ENCODE measurements at places on chromosomes 5 and 9.
A peak's percentile ranks its signal among the peaks of the same experiment; 100 is the strongest.

GRCh38 chr9:12715268-12715667, 22.1 kb downstream of the TYRP1 start:
- DNase-seq = no peak

DNA sequence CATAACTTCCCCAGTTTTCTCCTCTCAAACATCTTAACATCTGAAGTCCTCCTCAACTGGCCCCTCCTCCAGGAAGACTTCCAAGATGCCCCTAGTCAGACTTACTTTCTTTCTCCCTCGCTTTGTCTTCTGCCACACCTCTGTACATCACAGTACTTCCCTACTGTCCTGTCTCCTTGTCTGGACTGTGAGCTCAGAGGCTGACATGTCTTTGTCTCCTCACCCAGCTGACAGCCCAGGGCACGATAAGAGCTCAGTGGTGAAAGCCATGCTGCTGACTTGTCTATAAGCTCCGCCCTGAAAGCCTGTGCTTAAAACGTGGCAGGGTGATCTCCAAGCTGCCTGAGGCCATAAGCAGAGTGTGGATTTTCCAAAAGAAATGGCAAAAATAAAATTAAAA, 33.0 kb upstream of the SLC25A51 start:
- DNase-seq = no peak

DNA sequence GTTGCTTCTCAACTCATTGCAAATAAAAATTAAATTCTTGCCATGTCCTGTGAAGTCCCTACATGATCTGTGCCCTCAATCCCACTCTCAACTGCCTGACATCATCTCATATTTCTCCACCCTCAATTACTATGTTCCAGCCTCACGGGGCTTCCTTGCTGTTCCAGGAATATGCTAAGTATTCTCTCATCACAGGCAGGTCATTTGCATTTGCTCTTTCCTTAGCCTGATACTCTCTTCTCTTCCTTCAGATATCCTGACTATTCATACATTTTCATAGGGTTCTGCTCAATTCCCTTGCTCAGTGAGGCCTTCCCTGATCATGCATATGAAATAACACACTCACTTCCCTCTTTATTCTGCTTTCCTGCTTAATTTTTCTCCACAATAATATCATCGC, 135.1 kb upstream of the DAB2 start:
- DNase-seq = no peak

- peak; percentile 93 for DNase-seq
These were observed 43.3 kb downstream of the ACTL7B start for GRCh38 chr9:108812396-108813025.

DNA sequence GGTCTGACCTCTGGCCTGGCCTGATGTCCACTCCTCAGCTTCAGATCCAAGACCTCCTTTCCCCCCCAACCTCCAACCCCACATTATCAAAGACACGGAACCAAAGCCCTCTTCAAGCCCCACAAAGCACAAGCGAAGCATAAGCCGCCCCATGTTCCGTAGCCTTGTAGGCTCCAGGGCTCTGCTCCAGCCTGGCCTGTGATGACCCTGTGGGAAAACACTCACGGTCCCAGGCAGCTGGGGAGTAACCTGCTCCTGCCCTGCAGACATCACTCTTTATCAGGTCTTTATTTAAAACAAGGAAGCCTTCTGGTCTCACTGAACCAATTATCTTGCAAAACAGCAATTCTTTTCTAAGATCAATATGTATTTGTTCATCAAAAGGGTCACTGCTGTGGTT, 15.4 kb upstream of the WNK2 start:
- no peak for DNase-seq

GRCh38 chr5:79193643-79194042, 42.3 kb upstream of the JMY start:
- DNase-seq = peak; percentile 33

- DNase-seq = peak; percentile 71
These were observed 20.5 kb downstream of the EQTN start for GRCh38 chr9:27276193-27277030.

DNA sequence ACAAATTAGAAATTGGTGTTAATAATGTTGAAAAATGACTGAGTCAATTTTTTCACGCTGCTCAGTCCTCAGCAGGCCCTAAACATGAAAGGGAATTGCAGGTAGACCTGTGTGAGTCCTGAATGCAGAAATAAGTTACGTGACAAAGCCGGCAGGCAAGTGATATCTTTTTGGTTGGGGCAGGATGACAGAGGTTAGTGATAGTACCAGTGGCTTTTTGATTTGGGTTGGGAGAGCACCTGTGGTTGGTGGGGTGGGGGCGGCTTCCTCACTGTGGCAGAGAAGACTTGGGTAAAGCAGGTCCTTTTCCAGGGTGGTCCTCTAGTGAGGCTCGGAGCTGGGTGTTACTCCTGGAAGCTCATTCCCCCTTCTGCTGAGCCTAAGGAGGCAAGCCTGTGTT, 164.7 kb downstream of the TMEM167A start:
- no peak for DNase-seq

GRCh38 chr9:86706391-86706790, 240.9 kb downstream of the GAS1 start:
- DNase-seq = no peak

- peak; percentile 22 for DNase-seq
These were observed 1.3 kb downstream of the RASA1 start for GRCh38 chr5:87268970-87269377.

- peak; percentile 70 for DNase-seq
These were observed 10.5 kb downstream of the TMEM174 start for GRCh38 chr5:73183481-73183891.

GRCh38 chr9:107208121-107208520, 75.0 kb upstream of the RAD23B start:
- no peak for DNase-seq

DNA sequence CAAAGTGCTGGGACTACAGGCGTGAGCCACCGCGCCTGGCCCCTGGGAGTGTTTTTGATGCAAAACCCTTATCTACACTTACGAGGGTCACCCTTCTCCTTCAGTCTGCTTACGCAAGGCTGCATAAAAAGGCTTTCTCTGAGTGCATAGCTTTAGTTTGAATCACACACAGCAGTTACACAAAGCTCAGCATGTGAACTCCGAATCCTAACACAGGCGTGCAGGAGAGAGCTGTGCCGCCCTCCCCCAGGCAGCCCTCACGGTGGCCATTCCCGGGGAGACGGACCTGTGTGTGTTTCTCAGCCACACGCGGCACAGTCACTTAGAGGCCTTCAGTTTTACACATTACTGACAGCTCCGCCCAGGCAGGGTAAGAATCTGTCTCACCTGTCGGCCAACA, 26.7 kb downstream of the EXD3 start:
- DNase-seq = no peak

DNA sequence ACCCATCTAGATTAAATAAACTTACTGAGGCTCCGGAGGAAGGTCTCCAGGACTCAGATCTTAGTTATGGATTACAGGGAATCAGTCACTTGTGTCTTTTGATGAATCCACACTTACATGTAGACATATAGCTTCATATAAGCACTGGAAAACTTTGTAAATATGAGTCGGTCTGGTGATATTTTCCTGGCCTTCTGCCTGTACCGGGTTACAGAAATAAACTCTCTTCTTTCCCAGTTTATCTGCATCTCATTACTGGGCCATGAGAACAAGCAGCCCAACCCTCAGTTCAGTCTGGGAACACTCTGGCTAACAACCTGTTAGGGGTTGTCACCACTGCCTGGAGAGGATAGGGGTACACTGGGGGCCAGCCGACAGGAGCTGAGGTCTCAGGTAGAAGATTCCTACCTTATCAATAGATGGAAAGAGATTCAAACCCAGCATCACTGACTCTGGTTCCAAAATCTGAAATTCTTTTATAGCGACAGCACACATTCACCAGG, 59.1 kb downstream of the THBS4 start:
- DNase-seq = no peak

DNA sequence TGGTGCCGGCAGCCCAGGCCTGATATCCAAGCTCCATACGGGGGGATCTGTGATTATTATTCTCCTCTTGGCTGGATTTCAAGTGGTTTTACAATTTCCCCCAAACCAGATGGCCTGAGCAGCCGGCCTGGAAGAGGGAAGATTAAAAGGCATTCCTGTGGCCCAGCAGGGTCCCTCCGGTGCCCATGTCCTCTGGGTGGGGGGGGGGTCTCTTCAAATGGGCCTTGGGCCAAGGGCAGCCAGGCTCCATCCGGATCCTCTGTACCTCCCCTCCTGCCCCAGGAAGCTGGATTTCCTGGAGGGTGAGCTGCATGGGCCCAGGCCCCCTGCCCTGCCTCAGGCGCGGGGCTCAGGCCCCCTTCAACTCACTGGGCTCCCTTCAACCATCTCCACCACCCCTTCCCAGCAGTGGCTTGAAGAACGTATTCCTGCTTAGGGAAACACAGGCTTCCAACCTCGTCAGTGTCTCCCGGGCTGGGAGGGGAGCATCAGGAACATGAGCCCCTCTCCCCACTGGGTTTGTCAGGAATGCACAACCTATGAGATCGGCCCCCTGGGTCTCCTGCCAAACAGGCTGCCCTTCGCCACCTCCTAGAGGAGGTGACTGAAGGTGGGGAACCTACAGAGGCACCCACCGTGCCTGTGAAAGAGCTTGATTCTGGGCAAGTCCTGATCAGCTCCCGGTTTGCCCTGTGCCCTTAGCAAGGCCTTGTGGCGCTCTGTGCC, 62.9 kb upstream of the ORM1 start:
- DNase-seq = peak; percentile 91

GRCh38 chr5:6862306-6862705, 149.1 kb downstream of the TENT4A start:
- no peak for DNase-seq

GRCh38 chr5:62680121-62680520, 101.5 kb downstream of the LRRC70 start:
- no peak for DNase-seq

- DNase-seq = no peak
These were observed 62.1 kb downstream of the RXRA start for GRCh38 chr9:134388289-134388808.

- peak; percentile 75 for DNase-seq
These were observed 3.6 kb downstream of the SIGMAR1 start for GRCh38 chr9:34633851-34634550.

DNA sequence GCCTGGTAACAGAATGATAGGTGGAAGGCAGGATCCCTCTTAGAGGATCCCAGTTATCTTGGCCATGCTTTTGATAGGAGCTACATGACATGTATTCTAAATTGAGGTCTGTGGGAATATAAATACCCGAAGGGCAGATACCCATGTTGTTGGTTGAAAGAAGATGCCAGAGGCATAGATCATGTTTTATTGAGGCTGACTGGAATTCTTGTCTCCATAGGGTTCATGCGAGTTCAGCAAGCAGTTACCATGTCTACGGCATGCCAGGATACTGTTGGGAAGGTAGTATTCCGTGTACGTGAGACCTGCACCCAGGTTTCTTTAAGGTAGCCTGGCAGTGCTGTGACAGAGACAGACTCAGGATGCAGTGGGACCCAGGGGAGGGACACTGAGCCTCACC, 230.7 kb downstream of the NR3C1 start:
- DNase-seq = no peak

DNA sequence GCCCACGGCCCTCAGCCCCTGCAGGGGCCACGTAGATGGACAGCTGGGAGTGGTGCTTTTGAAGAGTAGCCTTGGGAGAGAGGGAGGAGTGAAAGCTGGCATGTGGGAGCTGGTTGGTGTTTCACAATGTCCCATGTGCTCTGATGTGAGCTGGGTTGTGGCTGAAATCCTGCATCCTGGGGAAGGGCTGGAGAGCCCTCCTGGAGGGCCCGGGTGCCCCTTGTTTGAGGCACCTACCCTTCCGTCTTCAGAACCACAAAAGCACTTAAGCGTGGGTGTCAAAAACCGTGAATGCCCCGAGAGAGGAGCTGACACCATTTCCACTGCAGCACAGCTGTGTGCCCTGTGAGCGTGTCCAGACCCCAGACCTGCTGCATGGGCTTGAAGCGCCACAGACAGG, 199.1 kb upstream of the ZNF618 start:
- DNase-seq = no peak

- DNase-seq = peak; percentile 63
These were observed 71.5 kb downstream of the MRPS27 start for GRCh38 chr5:72248410-72248981.

DNA sequence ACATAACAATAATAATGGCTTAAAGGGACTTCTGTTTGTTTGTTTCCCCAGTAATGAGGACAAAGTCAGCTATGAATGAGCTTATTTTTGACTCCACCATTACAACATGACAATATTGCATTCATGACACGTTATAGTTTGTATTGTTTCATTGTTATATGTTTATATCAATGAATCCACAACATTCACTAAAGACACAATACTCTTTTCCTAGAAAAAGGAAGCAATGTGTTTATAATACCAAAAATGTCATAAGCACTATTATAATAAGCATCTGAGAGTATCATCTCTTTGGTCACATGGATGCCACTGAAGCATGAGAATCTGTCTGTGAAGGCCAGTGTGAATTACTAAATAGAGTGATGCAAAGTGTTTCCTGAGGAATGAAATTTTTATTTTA, 1026.9 kb upstream of the C9orf72 start:
- DNase-seq = no peak

- DNase-seq = peak; percentile 60
These were observed 134.5 kb upstream of the FSTL4 start for GRCh38 chr5:133746834-133747233.

DNA sequence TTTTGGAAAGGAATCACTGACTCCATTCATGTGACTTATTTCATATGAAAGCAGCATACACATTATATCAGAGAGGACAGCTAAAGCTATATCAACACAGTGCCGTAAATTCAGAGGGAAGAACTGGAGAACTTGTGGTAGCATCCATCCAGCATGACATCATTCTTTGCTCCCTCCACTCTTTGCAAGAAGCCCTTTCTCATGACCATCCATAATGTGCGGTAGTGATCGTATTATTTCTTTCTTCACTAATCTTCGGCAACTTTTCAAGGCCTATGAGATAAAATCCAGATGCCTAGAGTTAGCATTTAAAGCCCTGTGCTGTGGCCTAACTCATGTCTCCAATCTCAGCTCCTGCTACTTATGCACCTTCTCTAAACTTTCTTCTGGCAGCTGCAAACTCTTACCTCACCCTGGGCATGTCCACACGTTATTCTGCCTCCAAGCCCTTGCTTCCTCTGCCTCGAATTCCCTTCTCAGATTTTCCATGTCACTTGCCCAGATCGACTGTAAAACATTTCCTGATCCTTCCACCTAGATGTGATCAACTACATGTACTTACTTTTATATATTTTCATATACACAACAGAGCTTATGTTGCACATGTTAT, 307.3 kb upstream of the SGCD start:
- DNase-seq = no peak

DNA sequence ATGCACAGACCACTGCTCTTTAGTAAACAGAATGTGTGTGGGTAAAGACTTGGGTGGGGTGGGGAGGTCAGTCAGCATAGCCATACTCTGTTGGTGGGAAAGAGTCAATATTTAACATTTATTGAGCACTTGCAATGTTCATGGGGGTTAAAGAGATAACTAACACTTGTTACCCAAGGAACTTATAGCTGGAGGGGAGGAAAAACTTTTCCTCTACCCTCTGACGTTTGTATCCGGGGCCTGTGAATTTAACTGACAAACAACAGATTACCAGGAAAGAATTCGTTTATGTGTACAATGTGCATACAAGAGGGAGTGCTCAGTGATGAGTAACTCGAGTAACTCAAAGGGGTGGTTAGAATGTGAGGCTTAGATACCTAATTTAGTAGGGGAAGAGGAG, 6.8 kb upstream of the CLINT1 start:
- peak; percentile 6 for DNase-seq
